Stomach (tissue), 19 donors: ENCODE measurements at places on chromosomes 3 and 15.
A peak's percentile ranks its signal among the peaks of the same experiment; 100 is the strongest.

DNA sequence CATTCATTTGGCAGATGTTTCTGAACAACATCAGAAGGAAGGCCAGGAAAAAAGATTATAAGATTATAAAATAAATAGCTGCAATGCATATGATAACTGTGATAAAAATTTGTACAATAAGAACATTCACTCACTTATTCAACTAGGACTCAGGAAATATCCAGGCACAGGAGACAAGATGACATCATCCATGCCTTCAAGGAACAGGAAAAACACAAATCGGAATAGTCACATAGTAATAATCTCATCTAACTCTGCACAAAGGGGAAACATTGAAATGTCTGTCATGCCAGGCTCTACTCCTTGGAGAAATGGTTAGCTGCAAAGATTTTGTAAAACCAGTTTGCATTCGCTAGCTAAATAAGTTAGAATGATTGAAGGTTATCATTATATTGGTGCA is 233.5 kb upstream of the AGTR1 start:
- H3K4me3 ChIP-seq, result no peak overlapping the region
- H3K27ac ChIP-seq, result no peak overlapping the region
- no peaks in the 10 kb centered on the region for H3K27me3 ChIP-seq
- H3K4me1 ChIP-seq, result no peaks in the 10 kb centered on the region
- no peaks in the 10 kb centered on the region for H3K36me3 ChIP-seq

DNA sequence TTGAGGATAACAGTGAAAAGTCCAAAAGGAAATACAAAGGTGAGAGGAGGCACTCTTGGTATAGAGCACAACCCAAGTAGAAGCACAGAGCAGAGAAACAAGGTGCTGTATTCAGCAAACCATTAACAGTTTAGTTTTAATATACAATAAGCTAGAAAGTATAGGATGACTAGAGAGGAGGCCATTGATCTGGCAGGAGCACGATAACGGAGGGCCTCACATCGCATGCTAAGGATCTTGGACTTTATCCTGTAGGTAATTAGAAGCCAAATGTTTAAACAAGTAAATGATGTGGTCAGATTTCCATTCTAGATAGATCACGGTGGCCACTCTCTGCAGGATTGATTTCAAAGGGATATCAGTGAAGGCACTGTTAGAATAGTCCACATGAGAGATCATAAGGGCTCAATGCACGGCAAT is 935.0 kb downstream of the ROBO1 start:
- DNase-seq, result no peak
- no peak overlapping the region for H3K27ac ChIP-seq
- no peaks in the 10 kb centered on the region for H3K4me1 ChIP-seq
- no peaks in the 10 kb centered on the region for H3K36me3 ChIP-seq

DNA sequence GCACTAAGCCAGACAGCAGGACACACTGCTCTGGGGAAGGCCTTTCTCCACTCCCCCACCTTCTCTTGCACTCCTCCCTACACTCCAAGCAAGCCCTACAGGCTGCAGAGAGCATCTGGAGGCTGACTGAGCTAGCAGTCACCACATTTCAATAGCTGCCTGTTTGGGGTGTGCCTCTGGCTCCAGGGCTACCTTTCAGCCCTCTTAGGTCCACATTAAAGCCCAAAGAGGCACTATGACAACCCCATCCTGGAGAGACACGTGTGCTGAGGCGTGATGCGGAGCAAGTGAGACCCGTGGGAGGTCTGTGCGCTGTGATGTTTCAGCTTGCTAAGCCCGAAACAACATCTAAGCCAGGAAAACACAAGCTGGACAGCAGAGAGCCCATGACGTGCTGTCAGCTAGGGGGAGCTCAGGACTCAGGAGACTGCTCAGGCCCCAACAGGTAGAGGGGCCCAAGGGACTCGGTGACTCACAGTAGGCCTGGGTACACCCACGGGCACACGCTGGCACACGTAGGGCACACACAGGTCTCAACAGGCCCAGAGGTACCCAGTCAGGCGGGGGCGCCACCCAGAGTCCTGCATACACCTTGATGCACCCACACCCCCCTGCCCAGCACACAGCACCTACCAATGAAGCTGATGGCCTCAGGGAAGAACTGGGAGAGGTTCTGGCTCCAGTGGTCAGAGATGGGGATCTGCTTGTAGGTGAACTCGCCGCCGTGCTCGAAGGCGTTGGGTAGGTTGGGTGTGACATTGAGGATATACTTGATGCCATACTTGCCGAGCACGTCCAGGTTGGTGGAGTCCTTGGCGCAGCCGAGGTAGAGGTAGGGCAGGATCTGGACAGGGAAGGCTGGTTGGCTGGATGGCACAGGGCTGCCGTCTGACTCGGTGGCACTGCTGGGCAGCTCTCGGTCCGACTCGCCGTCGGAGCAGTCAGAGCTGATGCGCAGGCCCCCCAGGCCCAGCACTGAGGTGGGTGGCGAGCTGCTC is 2.8 kb downstream of the DUSP7 start:
- H3K36me3 ChIP-seq, result peaks cover 27% of the 10 kb centered on the region
- H3K27ac ChIP-seq, result peak overlapping the region; percentile 94
- H3K4me1 ChIP-seq, result peaks cover 72% of the 10 kb centered on the region

DNA sequence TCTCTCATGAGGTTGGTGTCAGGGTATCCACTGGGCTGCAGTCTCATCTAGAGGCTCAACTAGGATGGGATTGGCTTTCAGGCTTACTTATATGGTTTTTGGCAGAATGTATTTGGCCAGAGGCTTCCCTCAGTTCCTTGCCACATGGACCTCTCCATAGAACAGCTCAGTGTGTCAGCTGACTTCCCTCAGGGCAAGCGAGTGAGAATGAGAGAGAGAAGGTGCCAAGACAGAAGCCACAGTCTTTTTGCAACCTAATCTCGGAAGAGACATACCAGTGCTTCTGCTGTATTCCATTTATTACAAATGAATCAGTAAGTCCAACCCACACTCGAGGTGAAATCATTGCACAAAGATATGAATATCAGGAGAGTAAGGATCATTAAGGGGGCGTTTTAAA is 129.2 kb downstream of the CCNL1 start:
- no peaks in the 10 kb centered on the region for H3K4me1 ChIP-seq
- no peaks in the 10 kb centered on the region for H3K36me3 ChIP-seq
- no peak overlapping the region for H3K27ac ChIP-seq
- no peak overlapping the region for H3K4me3 ChIP-seq
- H3K27me3 ChIP-seq, result no peaks in the 10 kb centered on the region

DNA sequence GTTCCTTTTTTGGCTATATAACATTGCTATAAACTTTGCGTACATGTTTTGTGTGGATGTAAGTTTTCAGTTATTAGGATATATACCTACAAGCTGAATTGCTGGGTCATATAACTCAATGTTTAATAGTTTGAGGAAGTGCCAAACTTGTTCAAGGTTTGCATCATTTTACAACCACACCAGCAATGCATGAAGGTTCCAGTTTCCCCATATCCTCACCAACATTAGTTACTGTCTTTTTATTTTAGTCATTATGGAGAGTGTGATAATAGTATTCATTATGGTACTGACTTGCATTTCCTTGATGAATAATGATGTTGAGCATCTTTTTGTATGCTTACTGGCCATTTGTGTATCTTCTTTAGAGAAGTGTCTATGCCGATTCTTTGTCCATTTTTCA is 112.3 kb downstream of the NR1I2 start:
- no peaks in the 10 kb centered on the region for H3K36me3 ChIP-seq
- no peaks in the 10 kb centered on the region for H3K27me3 ChIP-seq
- H3K27ac ChIP-seq, result no peak overlapping the region
- DNase-seq, result no peak
- no peak overlapping the region for H3K4me3 ChIP-seq
